ENCODE measurements at places on chromosomes 13 and 19. TPM values are rescaled to one million over a fixed set of nuclear protein-coding genes. Genes with fewer than 3 reads are reported as not detected.

- no peak for DNase-seq
These were observed 12.2 kb upstream of the FUT5 start for GRCh38 chr19:5882421-5882968.

DNA sequence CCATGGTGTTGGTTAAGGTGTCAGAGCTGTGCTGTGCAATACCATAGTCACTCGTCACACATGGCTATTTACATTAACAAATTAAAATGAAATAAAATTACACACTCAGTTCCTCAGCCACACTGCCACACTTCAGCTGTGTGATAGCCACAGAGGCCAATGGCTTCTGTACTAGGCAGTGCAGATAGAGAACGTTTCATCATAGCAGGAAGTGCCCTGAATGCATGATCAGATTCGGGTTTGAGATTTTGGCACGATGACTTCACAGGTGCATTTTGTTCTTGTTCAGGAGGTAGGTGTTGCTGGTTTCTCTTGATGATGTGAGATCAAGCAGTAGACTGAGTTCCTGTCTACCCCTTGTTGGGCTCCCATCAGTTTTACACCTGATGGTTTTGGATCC, 6.5 kb downstream of the ARMC6 start:
- no peak for DNase-seq

GRCh38 chr19:55333870-55334269, 5.8 kb upstream of the KMT5C start:
- DNase-seq, result peak; percentile 89

- DNase-seq, result no peak
These were observed 148.4 kb downstream of the AKAP11 start for GRCh38 chr13:42420304-42420703.

GRCh38 chr13:68609661-68610060, 1379.5 kb upstream of the PCDH9 start:
- no peak for DNase-seq

- DNase-seq, result peak; percentile 47
These were observed 560.0 kb upstream of the KLHL1 start for GRCh38 chr13:70668293-70668692.

Gene MIA
- polyA plus RNA-seq, result 0.86 TPM

Gene SSBP4
- polyA plus RNA-seq, result 169 TPM

Gene ZNF91
- polyA plus RNA-seq, result 25.2 TPM

Gene JSRP1
- polyA plus RNA-seq, result 0.93 TPM

All from hepatocyte (in vitro differentiated cells).